NCI-H1930 (cell line): ENCODE measurements at places on chromosomes 7 and 10.

GRCh38 chr7:97006055-97006815, 882 bp downstream of the DLX6 start:
- peak; percentile 79 for DNase-seq

- no peak for DNase-seq
Measured at GRCh38 chr7:138500892-138501291, 40.8 kb downstream of the TRIM24 start.

DNA sequence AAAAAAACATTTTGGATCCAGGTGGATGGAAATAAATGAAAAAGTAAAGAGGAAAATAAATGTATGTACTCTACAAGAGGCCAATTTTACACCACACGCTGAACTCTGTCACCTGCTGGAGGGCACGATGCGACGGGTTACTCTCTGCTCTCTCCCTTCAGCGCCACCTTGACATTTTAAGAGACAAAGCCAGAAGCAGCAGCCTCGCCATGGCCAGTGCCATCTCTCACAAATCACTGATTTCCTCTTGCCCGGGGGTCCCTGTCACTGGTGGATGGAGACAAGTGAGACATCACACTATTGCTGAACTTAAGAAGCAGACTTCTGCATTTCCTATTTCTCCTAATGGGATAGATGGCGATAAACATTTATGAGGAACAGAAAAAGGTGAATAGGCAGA, 190.0 kb downstream of the ZMYND11 start:
- DNase-seq: no peak

DNA sequence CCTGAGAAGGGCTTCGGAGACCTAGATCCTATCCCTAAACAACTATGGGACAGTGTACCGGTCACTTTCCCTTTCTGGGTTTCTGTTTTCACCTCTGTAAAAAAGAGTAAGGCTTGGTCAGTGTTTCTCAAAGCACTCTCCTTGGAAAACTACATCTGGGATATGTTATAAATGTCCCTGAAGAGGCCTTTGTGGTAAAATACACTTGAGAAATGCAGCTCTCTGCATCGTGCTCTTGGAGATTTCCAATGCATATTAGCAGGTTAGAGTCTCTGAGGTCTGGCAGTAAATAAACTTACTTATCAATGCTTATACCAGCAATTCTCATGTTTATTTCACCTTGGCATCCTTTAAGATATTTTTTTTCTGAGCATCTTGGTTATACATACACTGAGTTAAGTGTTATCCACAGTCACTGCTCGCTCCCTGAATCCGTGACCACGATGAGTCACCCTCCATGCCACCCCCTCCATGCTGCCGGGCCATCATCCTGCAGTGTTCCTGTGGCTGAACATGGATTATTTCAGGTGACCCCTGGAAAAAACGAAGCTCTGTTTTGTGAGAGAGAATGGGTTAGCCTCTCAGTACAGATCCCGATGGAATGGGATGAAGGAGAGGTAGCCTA, 3.3 kb upstream of the TBXAS1 start:
- no peak for DNase-seq

- DNase-seq: no peak
Measured at GRCh38 chr7:84975586-84976185, 211.2 kb downstream of the SEMA3D start.

DNA sequence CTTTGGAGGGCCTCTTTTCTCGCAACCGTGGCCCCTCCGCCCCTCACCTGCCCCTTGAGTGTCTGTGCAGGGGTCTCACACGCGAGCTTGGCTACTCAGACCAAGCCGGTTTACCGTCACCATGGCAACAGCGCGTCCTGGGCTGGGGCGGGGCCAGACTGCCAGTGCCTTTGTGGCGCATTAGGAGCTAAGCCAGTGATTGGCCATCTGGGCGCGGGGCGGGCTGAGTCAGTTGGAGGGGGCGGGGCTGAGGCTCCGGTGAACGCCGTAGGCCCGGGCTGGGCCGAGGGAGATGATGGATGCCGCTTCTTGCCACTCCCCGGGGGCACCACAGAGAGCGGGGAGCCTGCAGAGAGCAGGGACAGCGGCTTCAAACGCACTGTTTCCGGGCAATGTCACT, 48.7 kb upstream of the FXYD4 start:
- peak; percentile 67 for DNase-seq

DNA sequence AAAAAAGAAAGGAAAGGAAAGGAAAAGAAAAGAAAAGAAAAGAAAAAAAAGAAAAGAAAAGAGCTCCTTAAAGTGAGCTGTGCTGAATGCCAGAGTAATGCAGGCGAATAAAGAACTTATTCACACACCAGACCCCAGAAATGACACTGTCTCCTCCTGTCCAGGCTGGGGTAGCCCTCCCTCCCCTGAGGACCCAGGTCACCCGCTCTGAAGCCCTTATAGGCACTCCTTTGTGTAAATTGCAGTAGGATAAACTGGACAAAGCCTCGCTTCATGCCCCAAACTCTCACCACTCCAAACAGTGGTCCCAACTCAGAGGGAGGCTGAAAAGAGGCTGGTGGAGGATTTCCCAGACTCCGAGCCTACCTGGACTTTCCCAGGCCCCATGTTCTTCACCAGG, 46.3 kb downstream of the PKD1L1 start:
- DNase-seq: no peak

- DNase-seq: no peak
Measured at GRCh38 chr7:83837683-83838082, 188.7 kb upstream of the SEMA3E start.

- no peak for DNase-seq
Measured at GRCh38 chr7:87427288-87427687, 48.2 kb downstream of the ABCB4 start.

GRCh38 chr10:102426803-102427287, 5.5 kb downstream of the CUEDC2 start:
- no peak for DNase-seq

GRCh38 chr7:66948480-66949109, 27.6 kb downstream of the TMEM248 start:
- no peak for DNase-seq

- no peak for DNase-seq
Measured at GRCh38 chr10:69661414-69662172, 31.5 kb downstream of the FAM241B start.

DNA sequence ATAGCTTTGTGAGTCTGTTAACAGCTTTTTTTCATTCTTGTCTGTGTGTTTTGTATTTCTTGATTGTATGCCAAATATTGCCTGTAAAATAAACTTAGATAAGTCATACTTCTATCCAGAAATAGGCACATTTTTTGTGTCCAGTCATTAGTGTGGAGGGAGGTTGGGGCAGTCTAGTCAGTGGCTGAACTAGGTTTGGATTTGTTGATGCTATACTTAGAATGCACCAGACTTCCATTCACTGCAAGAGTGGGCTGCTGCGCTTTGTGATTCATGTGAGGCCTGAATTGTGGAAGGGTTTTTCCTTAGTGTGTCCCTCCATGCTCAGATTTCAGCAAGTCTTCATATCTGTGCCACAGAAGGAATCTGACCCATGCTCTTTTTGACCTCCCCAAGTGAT, 50.0 kb downstream of the TRUB1 start:
- DNase-seq: no peak

DNA sequence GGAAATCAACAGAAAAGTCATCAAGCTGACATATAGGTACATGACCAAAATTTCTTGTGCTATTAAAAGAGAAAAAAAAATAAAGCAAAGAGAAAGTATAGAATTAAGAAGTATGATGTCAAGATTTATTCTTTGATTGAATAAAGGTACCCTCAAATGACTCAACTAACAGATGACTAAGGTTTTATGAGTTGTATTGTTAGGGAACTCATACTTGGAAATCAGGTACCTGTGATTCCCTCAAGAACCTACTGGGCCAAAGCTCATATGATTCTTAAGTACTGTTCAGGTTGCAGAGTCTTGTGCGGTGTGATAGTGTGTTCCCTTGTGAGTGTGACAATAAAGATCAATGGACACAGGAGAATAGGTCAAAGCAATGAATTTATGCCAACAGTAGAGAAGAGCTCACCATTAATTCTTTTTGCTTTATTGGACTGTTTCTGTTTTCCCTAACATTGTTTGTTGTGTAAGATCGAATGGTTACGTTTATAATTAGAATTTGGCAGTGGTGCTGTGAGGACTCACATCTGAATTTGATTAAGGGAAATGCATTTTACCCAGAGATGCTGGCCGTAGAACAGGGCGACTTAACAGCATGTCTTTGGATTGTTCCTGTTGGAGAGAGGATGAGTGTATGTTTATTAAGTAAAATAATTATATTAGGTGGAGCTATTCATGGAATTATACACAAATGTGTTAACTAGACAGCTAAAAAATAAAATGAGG, 293.2 kb upstream of the SEMA3D start:
- no peak for DNase-seq

DNA sequence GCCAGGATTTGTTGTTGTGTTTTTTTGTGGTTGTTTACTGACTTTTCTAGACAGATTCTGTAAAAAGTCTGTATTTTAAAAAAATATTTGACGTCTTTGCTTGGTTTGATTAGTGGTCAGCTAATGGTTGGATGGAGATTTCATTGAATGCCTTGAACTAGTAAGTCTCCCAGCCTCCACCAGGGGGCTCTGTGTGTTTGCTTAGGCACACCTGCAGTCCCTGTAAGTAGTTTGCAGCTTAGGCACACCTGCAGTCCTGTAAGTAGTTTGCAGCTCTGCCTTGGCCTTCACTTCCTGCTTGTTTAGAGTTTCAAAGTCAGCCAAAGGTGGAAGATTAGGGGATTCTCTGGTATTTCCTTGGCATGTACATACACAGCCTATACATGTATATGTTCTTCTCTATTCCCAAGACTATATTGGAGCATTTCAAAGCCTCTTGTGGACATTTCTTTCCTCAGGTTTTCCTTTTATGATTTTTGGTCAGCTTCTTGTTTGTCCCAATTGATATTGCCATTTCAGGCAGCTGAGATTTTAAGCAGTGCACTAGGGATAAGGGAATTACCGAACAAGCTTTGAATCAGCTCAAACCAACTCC, 101.6 kb downstream of the CCSER2 start:
- DNase-seq: peak; percentile 12

DNA sequence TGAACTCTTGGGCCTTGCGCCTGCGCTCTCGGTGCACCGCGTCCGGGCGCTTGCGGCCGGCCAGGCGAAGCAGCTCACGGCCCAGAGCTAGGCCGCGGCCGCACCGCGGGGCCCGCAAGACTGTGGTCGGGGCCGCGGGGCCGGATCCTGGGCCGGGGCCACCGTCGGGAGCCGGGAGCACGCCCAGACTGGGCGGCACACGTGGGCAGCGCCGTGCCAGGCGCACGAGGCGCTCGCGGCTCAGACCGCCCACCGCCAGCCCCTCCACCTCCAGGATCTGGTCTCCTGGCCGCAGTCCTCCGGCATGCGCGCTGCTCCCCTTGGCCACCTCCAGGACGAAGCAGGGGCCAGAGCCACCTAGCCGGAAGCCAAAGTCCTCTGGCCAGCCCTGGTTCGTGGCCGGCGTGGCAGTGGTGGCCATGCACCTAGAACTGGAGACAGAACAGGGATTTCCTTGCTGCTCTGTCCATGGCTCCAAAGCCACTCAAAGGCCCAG, at the start of gene GRID2IP:
TSS of gene GRID2IP (minus strand) at position 446 of the 496 bp plus-strand sequence. CDS start at position 421, 25 bp downstream.
- DNase-seq: no peak

DNA sequence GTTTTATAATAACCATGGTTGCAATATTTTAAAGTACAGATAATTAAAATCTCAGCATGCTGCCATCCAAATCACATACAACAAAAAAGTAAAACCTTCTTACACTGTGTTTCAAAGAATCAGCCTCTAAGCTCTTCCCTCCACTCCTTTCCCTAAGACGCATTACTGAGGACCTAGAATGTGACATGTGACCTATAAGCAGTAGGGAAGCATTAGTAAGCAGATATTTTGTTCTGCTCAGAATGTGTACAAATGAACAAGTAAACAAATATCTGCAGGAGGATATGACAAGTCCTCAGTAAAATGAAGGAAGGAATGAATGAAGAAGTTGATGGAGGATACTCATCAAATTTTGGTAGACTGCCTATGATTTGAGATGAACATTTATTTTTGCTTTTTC, 49.1 kb downstream of the RAB11FIP2 start:
- no peak for DNase-seq

DNA sequence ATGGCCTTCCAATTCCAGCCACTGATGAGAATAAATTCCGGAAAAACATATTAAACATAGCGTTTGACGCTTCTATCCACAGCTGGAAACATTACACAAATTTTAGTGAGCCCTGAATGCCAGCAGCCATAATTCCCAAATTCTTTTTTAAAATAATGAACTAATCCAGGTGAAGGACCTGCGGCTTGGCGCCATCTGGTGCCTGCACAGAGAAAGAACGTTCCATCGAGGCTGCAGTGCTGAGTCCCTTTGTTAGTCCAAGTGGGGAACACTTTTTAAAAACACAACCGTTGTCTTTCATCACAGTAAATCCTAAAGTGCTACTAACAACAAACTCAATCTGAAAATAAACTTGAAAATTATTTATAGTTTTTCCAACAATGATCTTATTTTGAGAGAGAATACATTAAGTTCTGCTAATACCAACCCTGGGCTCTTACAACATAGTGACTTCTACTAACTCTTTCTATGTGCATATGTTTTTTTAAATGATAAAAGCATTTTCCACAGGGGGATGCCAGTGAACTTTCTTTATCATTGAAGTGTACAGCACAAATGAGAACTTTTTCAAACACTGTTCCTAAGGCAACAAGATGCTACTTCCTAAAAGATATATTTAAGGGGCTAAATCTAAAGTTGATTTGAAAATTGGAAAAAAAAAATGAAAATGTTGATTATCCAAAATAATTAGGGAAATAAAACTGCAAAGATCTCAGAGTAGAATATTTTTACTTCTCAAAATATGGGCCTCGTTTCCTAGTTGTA, 166.9 kb upstream of the RNF32 start:
- DNase-seq: peak; percentile 9

DNA sequence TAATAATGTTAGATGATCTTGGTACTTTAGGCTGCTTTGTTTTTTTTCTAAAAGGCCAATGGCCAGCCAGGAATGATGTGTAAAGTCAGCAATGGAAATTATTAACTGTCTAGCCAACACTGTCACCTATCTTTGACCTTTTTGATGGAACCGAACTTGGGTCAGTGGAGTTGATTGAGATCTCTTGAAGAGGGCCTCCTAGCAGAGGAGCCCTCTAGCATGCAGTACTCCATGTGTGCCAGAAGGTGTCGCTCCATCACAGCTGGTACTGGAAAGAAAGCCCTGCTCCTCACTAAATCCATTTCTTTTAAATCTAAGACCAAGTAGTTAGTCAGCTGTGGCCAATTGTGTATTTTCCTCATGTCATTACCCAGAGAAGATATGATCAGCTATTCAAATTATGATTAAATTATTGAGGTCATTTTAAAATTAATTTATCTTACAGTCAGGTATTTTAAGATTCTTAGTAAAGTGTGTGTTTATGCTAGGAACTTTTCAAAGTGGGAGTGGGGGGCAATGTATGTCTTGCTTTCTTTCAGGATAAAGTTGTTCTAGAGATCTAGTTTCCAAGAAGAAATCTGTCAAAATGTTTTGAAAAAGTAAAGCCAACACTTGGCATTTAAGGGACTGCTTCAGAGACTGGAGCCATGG, 33.1 kb upstream of the CROT start:
- DNase-seq: peak; percentile 62

- DNase-seq: no peak
Measured at GRCh38 chr7:136938476-136938875, 70.0 kb downstream of the CHRM2 start.

GRCh38 chr7:48113275-48113674, 24.2 kb downstream of the UPP1 start:
- DNase-seq: no peak

GRCh38 chr10:81414038-81414437, 461.0 kb upstream of the NRG3 start:
- no peak for DNase-seq

GRCh38 chr7:87473192-87473591, 2.3 kb downstream of the ABCB4 start:
- DNase-seq: no peak
